ENCODE measurements at places on chromosomes 3 and 15. TPM values are rescaled to one million over a fixed set of nuclear protein-coding genes. Genes with fewer than 3 reads are reported as not detected.

DNA sequence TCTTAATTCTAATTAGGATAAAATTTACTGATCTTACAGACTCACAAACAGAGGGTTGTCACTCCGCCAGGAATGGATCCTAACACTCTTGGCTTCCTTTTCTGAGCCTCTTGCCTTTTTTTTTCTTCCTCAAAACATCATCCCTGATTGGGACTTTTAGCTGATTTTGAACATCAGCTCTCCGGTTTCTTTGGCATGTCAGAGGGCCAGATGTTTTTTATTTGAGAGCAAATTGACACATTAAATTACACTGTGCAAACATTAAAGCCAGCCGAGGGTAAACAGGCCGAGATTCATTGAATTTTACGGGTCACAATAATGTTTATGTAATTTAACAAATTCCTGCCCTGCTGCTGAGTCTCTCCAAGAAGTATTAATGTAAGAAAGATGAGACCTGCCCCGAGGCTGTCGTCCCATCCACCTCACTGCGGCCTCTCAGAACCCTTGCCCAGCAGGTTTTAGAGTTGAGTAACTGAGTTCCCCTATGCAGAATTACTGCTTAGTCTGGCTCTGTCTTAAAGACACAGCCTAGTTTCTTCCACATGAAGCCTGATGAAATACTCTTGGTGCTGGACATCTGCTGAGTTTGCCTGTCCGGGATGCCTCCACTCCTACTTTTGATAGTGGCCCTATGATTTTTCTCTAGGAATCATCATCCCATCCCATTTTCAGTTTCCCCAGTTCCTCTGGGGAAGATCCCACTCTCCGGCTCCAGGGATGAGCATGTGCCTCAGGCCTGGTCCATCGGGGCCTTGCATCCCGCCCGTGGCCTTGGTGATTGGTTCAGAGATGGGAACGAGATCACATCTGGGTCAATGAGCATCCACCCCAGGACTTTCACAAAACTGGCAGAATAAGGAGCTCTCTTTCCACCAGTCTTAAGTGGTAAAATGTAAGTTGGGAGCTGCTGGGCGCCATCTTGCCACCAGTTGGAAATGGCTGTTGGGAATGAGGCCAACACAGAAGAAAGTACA, 226.6 kb upstream of the TLE3 start:
- H3K27me3 ChIP-seq: peaks cover 6% of the 10 kb centered on the region
- H3K36me3 ChIP-seq: no peaks in the 10 kb centered on the region
- H3K27ac ChIP-seq: no peak overlapping the region
- DNase-seq: no peak

GRCh38 chr3:58383904-58384303, 49.7 kb downstream of the PDHB start:
- DNase-seq: no peak
- peaks cover 7% of the 10 kb centered on the region for H3K4me1 ChIP-seq
- H3K36me3 ChIP-seq: peaks cover 8% of the 10 kb centered on the region
- no peaks in the 10 kb centered on the region for H3K27me3 ChIP-seq
- H3K4me3 ChIP-seq: no peak overlapping the region
- H3K27ac ChIP-seq: no peak overlapping the region

DNA sequence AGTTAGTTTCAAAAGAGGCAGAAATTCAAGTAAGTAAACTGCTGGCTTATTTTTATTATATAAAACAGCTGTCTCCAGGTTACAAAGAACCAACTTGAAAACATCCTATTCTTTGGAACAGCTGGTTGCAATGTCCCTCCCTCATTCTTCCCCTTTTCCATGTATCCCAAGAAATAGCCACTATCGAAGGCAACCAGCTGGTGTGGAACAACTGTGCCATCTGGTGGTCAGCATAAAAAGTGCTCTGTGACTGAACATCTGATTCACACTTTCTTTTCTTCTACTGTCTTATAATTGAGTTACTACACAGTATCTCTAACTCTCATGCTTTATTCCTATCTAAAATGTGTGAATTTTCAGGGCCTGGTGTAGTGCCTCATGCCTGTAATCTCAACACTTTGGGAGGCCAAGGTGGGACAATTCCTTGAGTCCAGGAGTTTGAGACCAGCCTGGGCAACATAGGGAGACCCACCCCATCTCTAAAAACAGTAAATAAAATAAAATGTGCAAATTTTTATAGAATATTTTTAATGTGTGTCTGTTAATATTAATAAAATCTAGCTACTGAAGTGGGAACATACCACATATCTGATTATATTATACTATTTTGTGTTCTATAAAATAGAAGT, 9.6 kb downstream of the OSBPL11 start:
- DNase-seq: peak; percentile 57
- no peaks in the 10 kb centered on the region for H3K27me3 ChIP-seq
- no peak overlapping the region for H3K4me3 ChIP-seq
- H3K4me1 ChIP-seq: peaks cover 23% of the 10 kb centered on the region

DNA sequence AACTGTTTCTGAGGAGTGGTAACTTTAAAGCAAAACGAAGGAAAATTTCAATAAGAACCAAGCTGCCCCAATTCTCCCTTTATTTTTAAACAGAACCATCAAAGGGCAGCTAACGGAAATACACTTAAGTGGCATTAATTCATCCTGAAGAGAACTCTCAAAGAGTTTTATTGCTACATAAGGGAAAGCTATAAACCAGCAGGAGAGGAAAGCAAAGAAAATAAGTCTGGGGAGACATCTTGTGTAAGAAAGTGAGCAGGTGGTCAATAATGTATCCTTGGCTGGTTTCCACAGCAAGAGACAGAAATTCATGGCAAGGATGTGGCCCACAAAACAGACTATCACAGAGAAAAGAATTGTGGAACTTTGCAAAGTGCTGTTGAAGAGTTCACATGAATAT, 40.0 kb upstream of the CMSS1 start:
- no peaks in the 10 kb centered on the region for H3K36me3 ChIP-seq
- no peak overlapping the region for H3K4me3 ChIP-seq
- H3K27me3 ChIP-seq: peaks cover 19% of the 10 kb centered on the region
- H3K4me1 ChIP-seq: peaks cover 5% of the 10 kb centered on the region
- no peak for DNase-seq

The ERICH6 gene
- total RNA-seq: not detected

All from activated CD4-positive, alpha-beta memory T cell treated with anti-CD3 and anti-CD28 coated beads for 36 hours (primary cell).